Fibroblast of skin of back (primary cell): ENCODE measurements at places on chromosomes 1 and 21.

- no peak for DNase-seq
Observed at GRCh38 chr1:10838541-10838940, 42.1 kb upstream of the CASZ1 start.

DNA sequence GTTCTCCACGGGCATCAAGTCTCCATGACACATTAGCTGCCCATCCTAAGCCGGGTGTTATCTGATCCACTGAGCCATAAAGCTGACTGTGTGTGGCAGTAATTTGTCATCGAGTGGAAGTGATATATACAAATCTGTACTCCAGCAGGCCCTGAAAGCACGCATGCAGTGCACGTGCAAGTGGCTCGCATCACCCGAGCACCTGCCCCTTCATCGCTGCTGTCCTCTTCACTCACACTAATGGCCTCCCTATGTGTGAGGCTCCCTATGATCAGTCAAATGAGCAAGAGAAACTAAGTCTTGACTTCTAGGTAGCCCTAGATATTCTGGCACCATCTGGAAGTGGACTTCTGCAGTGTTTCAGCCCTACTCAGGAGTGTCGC, 248.6 kb downstream of the MATN1 start:
- DNase-seq: no peak

DNA sequence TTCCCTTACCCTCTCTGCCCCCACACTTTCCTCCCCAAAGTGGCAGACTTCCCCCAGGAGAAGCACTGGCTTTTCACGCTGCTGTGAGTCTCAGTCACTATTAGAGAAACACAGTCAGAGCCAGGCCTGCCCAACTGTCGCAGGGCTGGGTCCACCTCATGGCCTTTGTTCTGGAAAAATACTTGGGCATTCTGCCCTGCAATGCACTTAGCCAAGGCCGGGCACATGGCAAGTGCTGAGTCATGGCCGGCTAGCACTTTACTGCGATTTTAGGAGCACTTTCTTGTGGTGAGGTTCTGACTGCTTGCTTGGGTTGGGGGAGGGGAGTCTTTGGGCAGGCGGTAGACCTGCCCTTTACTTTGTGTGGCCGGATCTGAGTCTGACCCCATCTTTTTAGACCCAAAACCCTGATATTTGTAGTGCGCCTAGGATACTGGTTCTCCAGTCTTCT, 7.7 kb downstream of the EPHX1 start:
- DNase-seq: peak; percentile 84

DNA sequence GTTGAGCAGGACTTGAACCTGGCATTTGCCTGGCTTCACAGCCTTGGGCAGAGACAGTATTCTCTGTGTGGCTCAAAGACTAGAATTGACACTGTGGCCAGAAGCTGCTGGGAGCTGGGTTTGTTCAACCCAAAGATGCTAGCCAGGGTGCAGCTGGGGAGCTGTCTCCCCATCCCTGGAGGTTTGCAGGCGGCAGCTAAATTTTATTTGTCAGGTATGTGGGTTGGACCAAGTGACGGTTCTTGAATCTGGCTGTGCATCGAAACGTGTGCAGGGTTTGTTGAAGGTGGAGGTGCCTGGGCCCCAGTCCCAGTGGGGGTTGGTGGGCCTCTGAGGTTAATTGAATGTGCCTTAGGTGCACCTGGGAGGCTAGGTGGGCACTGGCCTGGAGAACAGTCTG, 11.8 kb downstream of the WNT4 start:
- no peak for DNase-seq

GRCh38 chr1:50279622-50280330, 143.5 kb downstream of the DMRTA2 start:
- peak; percentile 33 for DNase-seq

DNA sequence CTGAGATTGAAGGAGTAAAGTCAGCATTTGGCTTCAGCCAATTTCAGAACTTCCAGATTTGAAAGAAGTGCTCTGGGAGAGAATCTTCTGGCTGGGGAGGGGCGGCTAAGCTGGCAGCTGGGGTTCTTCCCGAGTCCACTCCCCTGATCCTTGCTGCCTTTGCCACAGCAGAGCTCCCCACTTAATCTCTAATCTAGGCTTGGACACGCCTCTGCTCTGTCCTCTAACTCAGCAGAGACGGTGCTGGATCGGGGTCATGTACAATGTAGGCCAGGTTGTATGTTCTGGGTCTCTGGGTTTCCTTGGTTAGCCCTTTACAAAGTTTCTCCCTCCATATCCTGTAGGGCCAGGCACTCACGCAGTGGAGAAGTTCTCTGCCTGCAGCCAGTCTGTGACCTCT, 10.1 kb upstream of the GSTM3 start:
- no peak for DNase-seq

GRCh38 chr1:2812136-2812535, 10.6 kb upstream of the TTC34 start:
- no peak for DNase-seq

GRCh38 chr1:11838349-11839272, 9.0 kb downstream of the NPPA start:
- peak; percentile 51 for DNase-seq

GRCh38 chr1:11531314-11531870, 52.4 kb downstream of the DISP3 start:
- no peak for DNase-seq

- no peak for DNase-seq
Observed at GRCh38 chr1:229762891-229763290, 136.8 kb downstream of the URB2 start.

DNA sequence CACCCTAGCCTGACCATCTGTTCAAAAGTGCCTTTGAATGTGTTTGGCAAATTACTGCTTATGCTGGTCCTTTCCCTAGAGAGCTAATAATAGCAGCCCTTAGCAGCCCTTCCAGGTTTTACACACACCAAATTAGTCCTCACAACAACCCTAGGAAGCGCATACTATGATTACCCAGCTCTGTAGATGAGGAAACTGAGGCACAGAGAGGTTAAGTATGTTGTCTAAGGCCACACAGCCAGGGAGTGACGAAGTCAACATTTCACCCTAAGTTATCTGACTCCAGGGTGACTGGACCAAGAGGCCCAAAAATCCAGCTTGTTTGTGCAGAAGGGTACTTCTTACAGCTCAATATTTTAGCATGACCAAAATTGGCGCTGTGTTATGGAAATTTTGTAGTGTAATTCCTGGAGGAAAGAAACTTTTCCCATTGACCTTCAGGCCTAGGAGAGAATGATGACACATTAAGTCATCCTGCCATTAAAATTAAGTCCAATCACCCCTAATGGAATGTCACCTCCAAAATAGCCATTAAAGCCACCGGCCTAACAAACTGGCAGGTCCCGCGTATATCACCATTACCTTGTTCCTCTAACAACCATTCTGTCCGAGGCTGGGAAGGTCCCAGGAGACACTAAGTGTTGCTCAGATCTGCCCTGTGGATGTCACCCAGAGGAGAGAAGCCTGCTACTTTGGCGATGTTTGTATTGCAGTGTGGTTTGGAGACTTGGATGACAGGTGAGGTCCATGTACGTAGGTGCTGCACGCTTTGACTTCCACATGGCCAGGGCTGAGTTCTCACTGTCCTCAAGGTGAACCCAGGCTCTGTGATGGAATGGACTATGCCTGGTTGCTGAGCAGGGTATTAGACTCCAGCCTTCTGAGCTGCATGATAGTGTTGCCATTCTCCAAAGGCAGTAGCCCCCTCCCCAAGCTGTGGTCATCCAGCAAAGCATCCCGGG, 258.3 kb downstream of the TOMM20 start:
- no peak for DNase-seq

DNA sequence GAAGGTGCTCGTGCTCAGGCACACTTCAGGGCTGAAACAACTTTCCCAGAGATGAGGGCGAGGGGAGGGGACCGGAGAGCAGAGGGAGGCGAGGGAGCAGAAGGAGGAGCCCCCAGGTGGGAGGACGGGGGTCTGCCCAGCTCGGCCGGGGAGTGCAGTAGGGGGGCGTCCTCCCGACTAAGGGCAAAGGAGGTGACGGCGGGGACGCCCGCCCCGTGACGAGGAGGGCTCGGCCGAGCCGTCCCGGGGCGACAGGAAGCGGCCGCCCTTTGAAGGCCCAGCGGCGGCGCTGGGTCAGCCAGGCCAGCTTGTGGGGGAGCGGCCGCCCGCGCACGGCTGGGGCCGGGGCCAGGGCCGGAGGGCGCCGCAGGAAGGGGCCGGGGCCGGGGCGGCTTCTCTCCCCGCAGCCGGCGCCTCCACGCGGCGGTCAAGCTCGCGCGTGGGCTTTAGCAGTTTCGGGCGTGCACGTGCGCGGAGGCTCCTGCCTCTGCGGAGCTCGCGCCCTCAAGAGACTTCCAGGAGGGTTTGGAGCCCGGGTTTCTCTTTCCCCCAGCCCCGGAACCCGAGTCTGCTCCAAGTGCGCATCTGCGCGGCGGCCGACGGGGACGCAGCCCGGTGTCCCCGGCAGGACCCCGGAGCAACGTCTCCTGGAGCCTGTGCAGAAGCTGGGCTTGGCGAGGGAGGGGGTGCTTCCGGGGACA, 100.8 kb upstream of the SLC45A1 start:
- DNase-seq: no peak

DNA sequence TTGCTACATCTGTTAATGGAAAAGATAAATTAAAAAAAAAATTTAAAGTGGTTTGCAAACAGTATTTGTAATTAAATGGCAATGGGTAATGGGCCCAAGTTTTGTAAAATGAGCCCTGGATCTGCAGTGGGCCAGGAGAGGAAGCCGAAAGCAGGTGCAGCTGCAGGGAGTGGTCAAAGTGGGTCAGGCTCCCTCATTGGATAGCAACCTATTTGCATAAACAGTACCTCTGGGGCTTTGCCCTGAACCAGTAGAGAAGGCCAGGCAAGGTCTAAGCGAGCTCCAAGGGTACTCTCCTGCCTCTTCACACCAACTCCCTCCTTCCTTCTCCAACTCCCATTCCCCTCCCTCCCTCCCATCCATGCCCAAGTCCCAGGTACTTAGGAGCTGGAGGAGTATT, 138.9 kb downstream of the HMGB4 start:
- DNase-seq: no peak

DNA sequence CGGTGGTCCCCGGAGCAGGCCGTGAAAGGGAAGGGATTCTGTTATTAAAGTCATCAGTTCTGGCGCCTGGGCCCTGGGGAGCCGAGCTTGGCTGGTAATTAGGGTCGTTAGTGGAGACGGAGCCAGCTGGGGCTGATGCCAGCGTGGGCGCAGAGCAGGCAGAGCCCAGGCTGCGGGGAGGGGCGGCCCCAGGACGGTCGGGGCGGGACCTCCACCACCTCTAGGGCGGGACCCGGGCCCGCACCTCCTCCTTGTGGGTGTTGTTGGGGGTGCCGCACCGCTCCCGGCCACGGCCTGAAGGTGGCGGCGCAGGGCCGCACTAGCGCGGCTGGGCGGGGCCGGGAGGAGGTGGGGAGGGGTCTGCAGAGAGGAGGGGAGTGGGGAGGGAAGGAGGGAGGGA, 470.6 kb downstream of the PTPRU start:
- DNase-seq: peak; percentile 61

DNA sequence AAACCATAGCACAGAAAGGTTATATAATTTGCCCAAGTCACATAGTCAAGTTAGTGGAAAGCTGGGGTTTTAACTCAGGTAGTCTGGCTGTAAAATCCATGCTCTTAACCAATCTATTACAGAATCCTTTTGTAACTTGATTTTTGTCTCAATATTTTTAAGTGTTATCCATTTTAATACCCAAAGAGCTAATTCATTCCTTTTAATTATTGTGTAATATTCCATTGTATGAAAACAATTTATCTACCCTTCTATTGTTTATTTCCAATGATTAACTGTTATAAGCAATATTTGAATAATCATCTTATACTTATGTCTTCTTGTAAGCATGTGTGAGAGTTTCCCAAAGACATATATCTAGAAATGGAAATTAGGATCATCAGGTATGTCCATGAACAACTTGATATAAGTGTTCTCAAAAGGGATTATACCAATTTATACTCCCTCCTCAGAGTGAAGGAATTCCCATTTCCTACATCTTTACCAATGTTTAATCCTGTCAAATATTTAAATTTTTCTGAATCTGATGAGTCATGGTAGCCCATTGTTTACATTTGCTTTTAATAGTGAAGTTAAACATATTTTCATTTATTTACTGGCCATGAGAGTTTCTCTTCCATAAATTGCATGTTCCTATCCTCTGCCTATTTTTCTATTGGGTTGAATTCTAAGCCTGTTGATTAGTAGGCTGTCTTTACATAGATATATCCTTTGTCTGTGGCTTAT, 13.9 kb downstream of the TEX50 start:
- peak; percentile 5 for DNase-seq

- no peak for DNase-seq
Observed at GRCh38 chr1:69787151-69787550, 219.4 kb downstream of the LRRC7 start.

- DNase-seq: no peak
Observed at GRCh38 chr1:171083222-171083621, 7.5 kb upstream of the FMO3 start.

GRCh38 chr1:1434131-1434823, 1.2 kb upstream of the VWA1 start:
- no peak for DNase-seq

DNA sequence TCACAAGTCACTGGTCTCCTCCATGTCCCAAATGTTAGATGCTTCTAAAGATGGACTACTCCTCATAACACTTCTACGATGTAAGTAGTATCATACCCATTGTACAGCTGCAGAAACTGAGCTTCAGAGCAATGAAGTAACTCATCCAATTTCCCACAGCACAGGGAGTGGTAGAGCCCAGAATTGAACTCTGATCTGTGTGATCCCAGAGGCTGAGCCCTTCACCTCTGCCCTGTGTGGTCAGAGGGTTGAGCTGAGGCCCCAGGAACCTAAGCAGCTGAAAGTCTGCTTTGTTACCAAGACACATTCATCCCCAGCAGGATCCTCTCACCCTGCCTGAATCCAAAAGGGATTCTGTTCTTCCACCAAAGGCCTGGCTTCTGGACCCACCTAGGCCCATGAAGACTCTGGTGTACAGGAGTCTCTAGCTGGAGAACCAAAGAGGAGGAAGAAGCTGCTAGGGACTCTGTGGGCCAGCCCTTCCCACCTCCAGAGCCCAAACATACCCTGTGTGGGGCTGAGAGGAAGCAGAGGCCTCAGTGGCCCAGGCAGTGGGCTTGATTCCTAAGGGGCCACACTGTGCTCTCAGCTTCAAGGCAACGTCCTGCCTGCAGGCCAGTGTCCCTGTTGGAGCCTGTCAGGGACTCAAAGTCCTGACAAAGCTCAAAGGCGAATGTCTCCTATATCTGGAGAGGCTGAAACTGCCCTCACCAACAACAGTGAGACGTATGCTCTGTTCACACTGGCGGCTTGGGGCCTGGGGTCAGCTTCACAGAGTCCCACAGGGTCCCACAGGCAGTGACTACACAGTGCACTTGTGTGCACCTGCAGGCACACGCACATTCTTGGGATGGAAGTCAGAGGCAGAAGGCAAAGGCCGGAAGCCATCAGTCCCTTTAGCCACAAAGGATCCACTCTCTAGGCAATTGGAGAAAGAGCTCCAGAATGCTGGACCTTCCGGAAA, 40.4 kb upstream of the SLC30A1 start:
- no peak for DNase-seq
